ENCODE measurements at places on chromosomes 7 and 10.
A peak's percentile ranks its signal among the peaks of the same experiment; 100 is the strongest.

GRCh38 chr7:143892527-143893300 lies 9.3 kb downstream of the TCAF1 start:
- peak; percentile 30 for DNase-seq

DNA sequence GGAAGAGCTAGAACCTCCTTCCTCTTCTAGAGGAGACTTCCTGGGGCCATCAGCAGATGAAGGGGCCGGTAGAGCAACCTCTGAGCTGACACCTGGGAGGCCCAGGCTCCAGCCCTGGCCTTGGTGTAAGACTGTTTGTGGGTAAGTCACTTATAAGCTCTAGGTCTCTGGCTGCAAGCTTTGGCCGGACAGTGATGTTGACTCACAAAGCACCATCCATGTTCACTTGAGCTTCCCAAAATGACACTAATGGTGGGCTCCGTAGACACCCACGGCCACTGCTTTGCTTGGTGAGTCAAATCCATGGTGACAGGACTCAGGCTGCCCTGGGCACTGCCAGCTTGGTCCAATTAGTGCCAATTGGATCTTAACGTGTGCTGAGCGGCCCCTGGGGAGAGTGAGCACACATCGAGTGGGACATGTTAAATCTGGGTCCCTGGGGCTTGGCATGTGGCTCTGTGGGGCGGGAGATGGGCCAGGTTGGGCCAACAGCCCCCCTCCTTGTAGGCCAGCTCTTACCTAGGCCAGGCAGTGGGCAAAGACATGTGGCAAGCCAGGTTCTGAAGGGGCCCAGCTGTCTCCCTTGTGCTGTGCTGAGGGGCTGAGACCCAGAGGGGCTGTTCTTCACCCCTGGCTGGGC lies 16.7 kb downstream of the NEURL1 start:
- no peak for DNase-seq

DNA sequence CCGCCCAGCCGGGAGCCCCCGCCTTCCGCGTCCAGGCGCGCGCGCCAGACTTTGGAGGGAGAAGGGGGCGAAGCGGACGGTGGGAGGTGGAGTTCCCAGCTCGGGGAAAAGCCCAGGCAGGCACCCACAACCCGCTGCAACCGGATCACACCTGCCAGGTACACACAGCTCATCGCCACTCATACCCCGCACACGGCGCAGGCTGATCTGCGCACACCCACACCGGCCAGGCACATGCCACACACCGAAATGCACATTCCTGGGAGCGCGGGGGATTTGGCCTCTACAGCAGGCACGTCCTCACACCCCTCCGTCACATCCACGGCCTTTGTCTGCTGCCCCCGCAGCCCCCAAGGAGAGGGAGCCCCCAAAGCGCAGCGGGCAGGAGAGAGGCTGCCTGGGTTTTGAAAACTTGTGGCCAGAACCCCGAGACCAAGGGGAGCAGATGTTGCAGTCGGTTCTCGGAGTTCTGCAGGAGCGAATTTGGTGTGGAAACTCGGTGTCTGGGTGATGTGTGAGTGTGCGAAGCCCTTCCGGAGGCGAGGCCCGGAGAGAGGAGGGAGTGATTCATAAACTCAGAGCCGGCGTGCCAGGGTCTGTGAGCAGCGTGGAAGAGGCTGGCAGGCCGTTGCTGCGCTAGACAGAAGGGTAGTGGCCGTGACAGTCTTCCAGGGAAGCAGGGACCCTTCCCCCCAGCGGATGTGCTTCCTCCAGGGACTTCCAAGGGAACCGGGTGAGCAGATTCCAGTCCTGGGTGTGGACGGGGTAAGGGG lies 734 bp downstream of the CHST3 start:
- DNase-seq, result peak; percentile 97

DNA sequence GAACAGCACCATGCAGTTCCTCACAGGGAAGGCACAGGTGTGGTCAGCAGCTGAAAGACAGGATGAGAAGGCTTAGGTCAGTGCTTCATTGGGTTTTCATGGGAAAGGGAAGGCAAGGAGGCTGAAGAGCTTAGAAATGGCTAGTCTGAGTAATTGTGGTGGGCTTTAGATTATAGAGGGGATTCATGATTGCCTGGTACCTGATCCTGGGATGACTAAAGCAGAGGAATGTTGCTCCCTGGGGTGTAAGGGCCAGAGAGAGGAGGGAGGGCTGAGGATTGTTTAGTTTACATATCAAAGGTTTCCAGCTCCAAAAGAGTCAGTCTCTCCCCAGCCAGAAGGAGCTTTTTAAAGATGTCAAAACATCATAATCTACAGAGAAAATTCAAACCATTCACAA lies 396.3 kb upstream of the POM121L12 start:
- DNase-seq, result no peak

- no peak for DNase-seq
Observed at GRCh38 chr10:88668465-88668864, 4.2 kb downstream of the LIPF start.

DNA sequence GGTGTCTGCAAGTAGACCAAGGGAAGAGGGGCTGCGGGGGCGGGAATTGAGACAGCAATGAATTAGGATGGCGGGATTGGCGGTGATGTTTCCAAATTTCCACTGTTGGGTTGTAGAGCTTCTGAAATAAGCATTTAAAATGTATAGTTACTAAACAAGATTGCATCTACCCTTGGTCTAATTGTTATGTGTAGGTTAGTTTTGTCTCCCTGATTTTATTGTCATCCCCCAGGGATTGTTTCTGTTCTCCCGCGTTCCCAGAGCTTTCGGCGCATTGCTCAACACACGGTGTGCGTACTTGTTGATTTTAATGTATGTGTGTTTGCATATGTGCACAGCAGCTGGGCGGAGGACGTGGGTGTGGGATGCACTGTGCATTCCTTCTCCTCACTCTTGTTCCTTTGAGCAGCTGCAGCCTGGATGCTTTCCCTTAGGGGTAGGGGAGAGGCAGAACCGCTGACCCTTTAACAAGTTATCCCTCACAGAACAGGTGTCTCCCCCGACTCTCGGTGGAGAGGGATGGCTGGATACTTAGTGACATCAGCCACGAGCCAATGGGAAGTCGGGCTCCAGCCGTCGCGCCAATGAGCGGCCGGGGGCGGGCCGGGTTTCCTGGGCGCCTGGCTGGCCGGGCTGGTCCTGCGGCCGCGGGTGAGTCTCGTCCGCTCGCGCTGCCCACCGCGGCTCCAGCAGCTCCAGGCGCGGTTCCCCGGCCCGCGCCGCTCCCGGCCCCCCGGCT lies at the start of gene TSPAN33:
Gene TSPAN33 (plus strand): TSS at position 613 of the 739 bp plus-strand sequence. CDS start 274 bp downstream, outside the sequence.
- peak; percentile 83 for DNase-seq

GRCh38 chr10:69636273-69636575 lies 6.2 kb downstream of the FAM241B start:
- no peak for DNase-seq

DNA sequence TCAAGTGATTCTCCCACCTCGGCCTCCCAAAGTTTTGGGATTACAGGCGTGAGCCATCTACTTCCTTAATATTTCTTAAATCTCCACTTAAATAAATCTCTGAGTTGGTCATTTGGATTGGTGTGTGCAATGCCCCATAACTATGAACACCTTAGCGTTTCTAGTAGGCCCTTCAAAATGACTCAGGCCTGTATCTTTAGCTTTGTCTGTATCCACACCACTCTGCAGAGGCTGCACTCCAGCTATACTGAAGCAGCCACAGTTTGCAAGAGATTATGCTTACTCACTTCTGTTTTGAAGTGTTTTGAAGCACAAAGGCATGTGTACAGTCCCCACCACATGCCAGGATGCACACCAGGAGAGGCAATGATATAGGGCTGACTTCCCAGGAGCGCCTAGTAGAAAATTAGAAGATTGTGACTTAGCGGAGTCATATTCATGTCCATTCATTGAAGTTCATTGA lies 2.4 kb upstream of the ST7 start:
- DNase-seq, result no peak

DNA sequence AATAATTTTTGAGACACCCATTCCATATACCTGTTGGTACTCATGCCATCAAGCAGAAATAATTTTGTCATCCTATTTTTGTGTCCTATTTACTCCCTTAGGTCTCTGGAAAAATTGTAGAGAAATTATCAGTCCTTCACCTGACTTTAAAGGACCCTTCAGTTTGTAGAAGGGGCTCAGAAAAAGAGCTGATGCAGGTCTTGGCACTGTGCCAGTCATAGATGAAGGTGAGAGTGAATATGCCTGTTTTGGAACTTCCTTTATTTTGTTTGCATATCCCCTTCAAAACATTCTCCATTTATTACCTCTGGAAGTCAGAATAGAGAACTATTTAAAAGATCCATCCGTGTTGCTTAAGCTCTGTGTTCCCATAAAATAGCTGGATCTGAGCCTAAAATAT lies 321.0 kb upstream of the TPK1 start:
- no peak for DNase-seq

DNA sequence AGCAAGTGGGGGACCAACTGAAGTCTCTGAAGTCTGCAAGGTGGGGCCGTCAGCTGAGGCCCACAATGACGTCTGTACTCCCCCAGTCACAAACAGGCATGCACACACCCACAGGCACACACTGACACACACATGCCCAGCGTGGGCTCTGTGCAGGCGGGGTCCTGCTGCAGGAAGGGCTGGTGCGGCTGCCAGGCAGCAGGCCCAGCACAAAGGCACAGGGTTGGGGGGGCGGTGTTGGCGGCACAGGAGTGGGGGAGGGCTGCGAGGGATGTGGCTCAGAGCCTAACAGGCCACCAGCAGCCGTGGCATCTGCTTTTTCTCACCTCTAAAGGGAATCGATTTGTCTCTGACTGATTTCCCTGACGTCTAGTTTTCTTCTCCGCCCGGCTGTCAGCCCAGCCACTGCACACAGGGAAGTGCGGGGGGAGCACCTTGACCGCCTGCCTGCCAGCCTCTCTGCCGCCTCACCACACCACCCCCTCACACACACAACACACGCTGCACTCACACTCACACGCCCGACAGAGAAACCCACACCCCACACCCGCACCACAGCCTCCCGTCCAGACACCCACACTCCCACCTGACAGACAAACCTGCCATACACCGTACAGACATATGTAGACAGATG lies 43.5 kb upstream of the ZMIZ1 start:
- no peak for DNase-seq

GRCh38 chr10:132459301-132460003 lies 62.5 kb downstream of the PWWP2B start:
- no peak for DNase-seq

DNA sequence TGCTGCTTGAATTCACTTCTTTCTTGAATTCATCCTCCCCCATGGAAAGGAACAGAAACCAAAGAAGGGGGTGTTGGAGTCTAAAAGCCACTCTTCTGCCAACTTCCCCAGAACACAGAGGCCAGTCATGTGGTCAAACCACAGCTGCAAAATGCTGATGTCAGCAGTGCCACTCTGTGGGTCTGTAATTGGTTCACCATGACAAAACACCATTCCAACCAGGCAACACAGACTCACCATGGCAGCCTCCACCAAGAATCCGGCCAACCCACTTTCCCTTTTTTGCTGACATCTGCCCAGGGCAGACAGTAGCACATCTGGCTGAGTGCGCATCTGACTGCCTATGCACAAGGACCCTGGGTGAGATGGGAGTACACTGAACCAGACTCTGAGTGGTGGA lies 16.8 kb downstream of the OSBPL3 start:
- peak; percentile 31 for DNase-seq

GRCh38 chr10:126392469-126392868 lies 4.2 kb upstream of the ADAM12 start:
- DNase-seq, result no peak

- peak; percentile 84 for DNase-seq
Observed at GRCh38 chr7:134368851-134369544, 52.3 kb upstream of the SLC35B4 start.

DNA sequence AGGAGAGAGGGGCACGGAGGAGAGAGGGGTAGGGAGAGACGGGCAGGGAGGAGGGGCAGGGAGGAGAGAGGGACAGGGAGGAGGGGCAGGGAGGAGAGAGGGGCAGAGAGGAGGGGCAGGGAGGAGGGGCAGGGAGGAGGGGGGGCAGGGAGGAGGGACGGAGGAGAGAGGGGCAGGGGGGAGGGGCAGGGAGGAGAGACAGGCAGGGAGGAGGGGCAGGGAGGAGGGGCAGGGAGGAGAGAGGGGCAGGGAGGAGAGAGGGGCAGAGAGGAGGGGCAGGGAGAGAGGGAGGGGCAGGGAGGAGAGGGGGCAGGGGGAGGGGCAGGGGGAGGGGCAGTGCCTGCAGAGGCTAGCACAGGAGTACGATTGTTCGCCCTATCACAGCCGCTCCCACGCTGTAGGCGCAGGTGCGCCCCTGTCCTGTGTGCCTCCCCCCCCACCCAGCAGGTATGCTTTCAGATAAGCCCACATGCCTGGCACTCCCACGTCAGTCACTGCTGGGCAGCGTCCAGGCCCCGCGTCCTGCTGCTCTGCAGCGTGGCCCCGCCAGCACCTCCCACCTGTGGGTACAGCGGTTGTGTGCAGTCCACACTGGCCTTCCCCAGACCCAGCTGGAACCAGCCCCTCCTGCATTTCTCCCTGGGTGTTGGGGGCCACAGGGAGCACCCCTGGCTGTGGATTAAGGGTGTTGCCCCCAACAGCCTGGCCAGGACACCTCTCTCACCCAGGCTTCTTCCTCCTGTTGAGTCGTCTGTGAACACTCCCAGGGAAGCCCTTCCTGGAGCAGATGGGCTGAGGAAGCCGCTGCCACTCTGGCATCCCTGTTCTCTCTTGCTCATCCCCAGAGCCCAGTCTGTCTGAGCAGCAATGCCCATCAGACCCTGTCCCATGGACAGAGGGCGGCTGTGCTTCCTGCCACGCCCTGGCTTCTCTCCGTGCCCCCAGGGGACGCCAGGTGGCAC lies 10.8 kb downstream of the NKX6-2 start:
- no peak for DNase-seq

GRCh38 chr7:14685167-14685566 lies 217.4 kb downstream of the DGKB start:
- DNase-seq, result no peak

DNA sequence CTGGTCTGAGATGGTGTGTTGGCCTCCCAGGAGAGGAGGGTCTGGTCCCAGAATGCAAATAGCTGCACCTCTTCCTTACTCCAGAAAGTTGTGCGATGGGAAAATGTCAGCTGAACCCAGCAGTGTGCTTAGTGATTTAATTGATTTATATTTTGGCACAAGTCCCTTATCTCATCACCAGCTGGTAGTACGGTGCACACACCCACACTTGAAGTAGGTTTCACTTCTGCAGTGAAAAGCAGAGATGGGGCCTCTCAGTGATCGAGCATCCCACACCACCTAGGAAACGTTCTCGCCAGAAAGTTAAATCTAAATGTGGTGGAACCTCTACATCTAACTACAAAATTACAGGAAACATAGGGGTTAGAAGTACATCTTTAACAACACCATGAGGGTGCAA lies 80.4 kb downstream of the UBE3C start:
- no peak for DNase-seq

GRCh38 chr7:36291387-36292316 lies 98.0 kb upstream of the ANLN start:
- peak; percentile 88 for DNase-seq

GRCh38 chr7:28490831-28491230 lies 78.5 kb downstream of the CREB5 start:
- no peak for DNase-seq

- DNase-seq, result no peak
Observed at GRCh38 chr7:11612737-11613136, 219.3 kb downstream of the THSD7A start.

Data from GM23248 (cell line).